ENCODE measurements at places on chromosomes 5 and 9. TPM values are rescaled to one million over a fixed set of nuclear protein-coding genes. Genes with fewer than 3 reads are reported as not detected.
A peak's percentile ranks its signal among the peaks of the same experiment; 100 is the strongest.

- no peak overlapping the region for H3K27ac ChIP-seq
- no peaks in the 10 kb centered on the region for H3K27me3 ChIP-seq
- H3K4me3 ChIP-seq = no peak overlapping the region
- no peaks in the 10 kb centered on the region for H3K4me1 ChIP-seq
- no peaks in the 10 kb centered on the region for H3K36me3 ChIP-seq
These were observed 247.6 kb upstream of the ACO1 start for GRCh38 chr9:32136700-32137339.

DNA sequence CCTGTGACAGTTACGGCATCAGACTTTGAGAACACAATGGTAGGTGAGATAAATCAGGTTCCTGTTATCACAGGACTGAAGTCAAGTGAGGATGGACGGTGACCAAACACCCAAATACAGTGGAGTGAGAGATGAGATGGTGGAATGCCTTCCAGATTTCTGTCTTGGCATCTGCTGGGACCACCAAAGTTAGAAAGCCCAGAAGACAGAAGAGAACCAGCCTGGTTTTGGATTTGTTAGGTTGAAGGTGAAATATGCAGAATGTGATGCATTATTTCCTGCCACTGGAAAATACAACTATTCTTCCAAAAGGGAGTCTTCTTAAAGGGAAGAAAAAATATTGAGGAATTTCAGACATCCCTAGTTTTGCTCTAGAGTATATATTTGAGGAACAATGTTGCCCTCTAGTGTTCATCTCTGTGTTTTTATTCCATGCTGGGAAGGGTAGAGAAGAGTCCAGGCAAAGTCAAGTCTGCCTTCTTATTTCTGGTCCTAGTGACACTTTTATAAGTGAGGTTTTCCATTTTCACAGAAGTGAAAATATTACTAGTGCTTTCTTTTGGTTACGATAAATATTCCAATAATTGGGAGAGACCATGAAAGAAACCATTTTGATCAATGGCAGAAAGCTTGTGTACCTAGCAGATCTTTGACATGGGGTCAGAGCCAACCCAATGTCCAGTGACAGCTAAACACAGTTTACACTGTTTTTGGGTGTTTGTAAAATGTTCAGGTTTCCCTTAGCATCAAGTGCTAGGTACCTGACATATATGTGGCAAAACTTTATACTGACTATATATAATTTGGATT lies 142.3 kb upstream of the ANKH start:
- no peaks in the 10 kb centered on the region for H3K36me3 ChIP-seq
- no peaks in the 10 kb centered on the region for H3K27me3 ChIP-seq
- DNase-seq = peak; percentile 62

GRCh38 chr5:87399720-87400119 lies 13.0 kb downstream of the CCNH start:
- DNase-seq = no peak
- H3K4me3 ChIP-seq = no peak overlapping the region
- no peak overlapping the region for H3K27ac ChIP-seq
- H3K36me3 ChIP-seq = peaks cover 90% of the 10 kb centered on the region
- H3K27me3 ChIP-seq = no peaks in the 10 kb centered on the region
- H3K4me1 ChIP-seq = no peaks in the 10 kb centered on the region

DNA sequence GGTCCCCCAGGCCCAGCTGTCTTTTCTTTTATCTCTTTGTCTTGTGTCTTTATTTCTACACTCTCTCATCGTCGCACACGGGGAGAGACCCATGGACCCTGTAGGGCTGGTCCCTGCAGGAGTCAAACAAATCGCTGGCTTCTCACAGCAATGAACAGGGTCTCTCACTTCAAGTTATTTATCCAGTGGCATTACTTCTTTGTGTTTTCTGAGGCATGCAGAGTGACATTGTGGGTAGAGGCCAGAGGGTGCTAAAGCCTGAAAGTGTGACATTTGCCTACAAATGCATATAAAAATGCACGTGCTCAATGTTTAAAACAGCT lies 127.6 kb downstream of the ST8SIA4 start:
- no peaks in the 10 kb centered on the region for H3K4me1 ChIP-seq
- no peaks in the 10 kb centered on the region for H3K36me3 ChIP-seq
- no peak overlapping the region for H3K4me3 ChIP-seq
- H3K27me3 ChIP-seq = no peaks in the 10 kb centered on the region

GRCh38 chr9:37943345-37944265 lies 39.7 kb upstream of the SLC25A51 start:
- H3K27ac ChIP-seq = peak overlapping the region; percentile 63
- no peaks in the 10 kb centered on the region for H3K27me3 ChIP-seq
- DNase-seq = peak; percentile 80
- no peaks in the 10 kb centered on the region for H3K36me3 ChIP-seq

DNA sequence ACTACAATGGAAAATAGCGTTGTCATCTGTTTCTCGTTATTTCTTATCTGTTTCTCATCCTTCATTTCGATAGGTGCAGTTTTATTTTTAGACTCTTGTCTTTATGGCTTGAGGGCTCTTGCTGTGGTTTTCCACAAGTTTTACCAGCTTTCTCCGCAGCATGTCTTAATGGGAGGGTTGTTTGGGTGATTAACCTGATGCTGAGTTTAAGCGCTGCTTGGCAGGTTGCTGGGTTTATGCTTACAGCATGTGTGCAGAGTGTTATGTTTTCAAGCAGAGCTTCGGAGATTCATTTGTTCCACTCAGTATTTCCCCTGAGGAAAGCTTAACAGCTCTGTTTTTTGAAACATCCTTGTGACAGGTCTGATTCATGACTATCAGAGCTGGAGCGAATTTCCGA lies 154.0 kb downstream of the SLC12A2 start:
- DNase-seq = no peak
- no peaks in the 10 kb centered on the region for H3K27me3 ChIP-seq
- no peaks in the 10 kb centered on the region for H3K4me1 ChIP-seq
- H3K27ac ChIP-seq = no peak overlapping the region
- H3K36me3 ChIP-seq = no peaks in the 10 kb centered on the region

- no peak overlapping the region for H3K27ac ChIP-seq
- H3K4me3 ChIP-seq = no peak overlapping the region
- no peak for DNase-seq
- no peaks in the 10 kb centered on the region for H3K27me3 ChIP-seq
- no peaks in the 10 kb centered on the region for H3K36me3 ChIP-seq
These were observed 1337.2 kb downstream of the PTPRD start for GRCh38 chr9:9275601-9276000.

DNA sequence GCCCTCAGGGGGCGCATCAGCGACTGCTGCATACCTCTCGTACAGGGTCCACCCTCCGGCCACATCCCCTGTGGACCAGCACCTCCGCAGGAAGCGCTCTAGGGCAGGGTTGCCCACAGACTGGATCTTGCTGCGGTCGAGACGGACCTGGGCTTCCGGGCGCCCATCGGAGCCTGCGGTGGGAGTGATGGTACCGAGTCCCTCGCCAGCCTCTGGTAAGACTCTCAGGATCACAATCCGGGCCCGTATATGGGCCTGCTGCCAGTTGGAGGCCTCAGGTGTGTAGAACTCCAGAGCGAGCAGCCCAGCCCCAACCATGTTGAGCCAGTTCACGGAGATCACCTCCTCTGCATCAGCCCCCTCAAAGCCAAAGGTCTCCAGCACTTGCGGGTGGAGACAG lies 323.0 kb downstream of the ANXA1 start:
- H3K4me1 ChIP-seq = no peaks in the 10 kb centered on the region
- DNase-seq = no peak

- H3K27me3 ChIP-seq = peaks cover 62% of the 10 kb centered on the region
- DNase-seq = peak; percentile 69
- H3K27ac ChIP-seq = peak overlapping the region; percentile 93
- H3K4me3 ChIP-seq = peak overlapping the region; percentile 60
- H3K4me1 ChIP-seq = peaks cover 12% of the 10 kb centered on the region
These were observed 1.1 kb downstream of the PPIC start for GRCh38 chr5:123035360-123035917.

- peak overlapping the region; percentile 78 for H3K27ac ChIP-seq
- H3K27me3 ChIP-seq = no peaks in the 10 kb centered on the region
- no peak overlapping the region for H3K4me3 ChIP-seq
- no peak for DNase-seq
- H3K36me3 ChIP-seq = no peaks in the 10 kb centered on the region
These were observed 10.3 kb upstream of the ABL1 start for GRCh38 chr9:130824643-130825350.

GRCh38 chr9:124741662-124742061 lies 29.4 kb downstream of the NR6A1 start:
- no peak overlapping the region for H3K4me3 ChIP-seq
- H3K27ac ChIP-seq = no peak overlapping the region

DNA sequence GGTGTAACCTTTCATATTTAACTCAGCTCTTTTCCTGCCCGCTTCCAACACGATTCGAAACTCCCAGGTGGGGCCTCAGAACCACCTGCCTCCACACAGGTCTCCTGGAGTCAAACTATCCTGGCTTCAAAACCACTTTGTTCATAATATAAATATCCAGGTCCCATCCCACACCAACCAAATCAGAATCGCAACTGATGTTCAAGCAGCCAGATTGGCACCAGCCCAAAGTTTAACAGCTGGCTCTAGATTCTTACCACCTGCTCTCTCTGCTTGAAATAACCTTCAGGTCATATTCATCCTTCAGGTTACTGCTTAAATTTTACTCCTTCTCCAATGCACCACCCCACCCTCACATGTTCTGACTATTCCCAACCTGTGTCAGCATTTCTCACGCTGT lies 231.4 kb upstream of the TRPM3 start:
- no peak overlapping the region for H3K27ac ChIP-seq

DNA sequence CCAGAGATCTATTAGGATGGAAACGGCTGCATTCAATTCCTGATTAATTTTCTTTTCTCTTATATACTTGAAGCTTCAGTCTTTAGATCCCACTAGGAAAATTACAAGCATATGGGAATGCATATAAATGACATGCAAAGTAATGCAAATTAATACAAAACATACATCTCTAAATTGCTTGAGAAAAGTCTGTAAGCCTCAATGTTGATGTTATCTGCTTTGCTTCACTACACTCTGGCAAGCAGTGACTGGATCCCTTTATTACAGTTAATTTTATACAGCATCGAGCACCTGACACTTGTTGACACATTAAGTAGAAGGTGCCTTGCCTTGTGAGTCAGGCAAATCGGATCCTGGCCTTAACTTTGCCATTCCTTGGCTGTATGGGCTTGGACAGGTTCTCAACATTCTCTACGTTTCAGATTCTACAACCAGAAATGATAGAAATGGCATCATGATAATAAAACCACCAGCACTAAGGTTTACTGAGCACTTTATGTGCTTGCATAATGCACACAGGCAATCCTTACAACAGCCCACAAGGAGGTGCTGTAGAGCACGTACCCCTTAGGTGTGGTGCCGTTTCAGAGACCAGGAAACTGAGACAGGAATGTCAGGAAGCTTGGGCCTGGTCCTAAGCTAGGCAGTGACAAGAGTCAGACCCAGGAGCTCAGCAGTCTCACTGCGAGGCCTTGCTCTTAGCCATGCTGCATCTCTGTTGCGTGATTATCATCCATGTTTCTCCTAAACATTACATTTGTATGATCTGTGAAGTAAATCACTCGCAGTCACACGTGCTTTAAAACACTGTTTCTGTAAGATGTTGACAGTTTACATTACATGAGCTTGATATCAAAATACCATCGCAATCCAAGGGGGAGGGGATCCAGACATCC lies 2.7 kb downstream of the GCNT4 start:
- H3K27me3 ChIP-seq = no peaks in the 10 kb centered on the region
- no peak overlapping the region for H3K27ac ChIP-seq
- H3K36me3 ChIP-seq = peaks cover 4% of the 10 kb centered on the region
- peaks cover 23% of the 10 kb centered on the region for H3K4me1 ChIP-seq
- no peak for DNase-seq
- no peak overlapping the region for H3K4me3 ChIP-seq

DNA sequence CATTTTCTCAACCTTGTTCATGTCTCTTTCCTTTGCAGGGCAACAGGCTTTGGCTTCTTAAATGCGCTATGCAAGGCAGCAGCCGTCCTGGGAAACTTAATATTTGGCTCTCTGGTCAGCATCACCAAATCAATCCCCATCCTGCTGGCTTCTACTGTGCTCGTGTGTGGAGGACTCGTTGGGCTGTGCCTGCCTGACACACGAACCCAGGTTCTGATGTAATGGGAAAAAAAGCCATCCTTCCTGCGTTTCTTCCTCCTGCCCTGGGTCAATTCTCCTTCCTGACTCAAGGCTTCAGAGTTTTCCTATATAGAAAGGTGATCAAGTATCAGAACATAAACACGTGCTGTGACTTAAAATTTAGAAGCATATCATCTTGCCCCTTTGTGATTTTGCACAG lies 77.8 kb upstream of the IQGAP2 start:
- peaks cover 7% of the 10 kb centered on the region for H3K4me1 ChIP-seq
- no peaks in the 10 kb centered on the region for H3K36me3 ChIP-seq
- no peak overlapping the region for H3K4me3 ChIP-seq
- no peak for DNase-seq
- H3K27me3 ChIP-seq = no peaks in the 10 kb centered on the region
- no peak overlapping the region for H3K27ac ChIP-seq

DNA sequence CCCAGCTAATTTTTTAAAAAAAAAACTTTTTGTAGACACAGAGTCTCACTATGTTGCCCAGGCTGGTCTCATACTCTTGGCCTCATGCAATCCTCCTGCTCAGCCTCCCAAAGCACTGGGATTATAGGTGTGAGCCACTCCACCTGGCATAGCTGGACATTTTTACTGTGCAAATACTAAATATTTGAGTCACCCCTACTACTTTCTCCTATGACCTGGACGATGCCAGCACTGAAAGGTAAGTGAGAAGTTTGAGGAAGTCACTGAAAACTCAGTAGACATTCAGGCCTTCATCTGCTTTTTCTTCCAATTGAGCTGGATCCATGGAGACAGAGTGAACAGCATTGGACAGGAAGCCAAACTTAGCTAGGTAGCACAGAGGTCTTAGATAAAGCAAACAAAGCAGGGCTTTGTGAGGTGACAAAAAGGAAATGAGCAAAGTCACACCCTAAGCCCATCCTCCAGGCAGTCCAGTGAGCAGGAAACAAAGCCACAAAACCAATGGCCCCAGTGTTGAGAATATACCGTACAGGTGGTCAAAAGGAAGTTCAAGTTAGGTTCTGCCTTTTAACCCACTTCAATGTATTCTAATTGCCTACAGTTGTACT lies 192.6 kb upstream of the RASA1 start:
- H3K36me3 ChIP-seq = no peaks in the 10 kb centered on the region
- DNase-seq = no peak
- no peak overlapping the region for H3K27ac ChIP-seq
- H3K4me3 ChIP-seq = no peak overlapping the region
- no peaks in the 10 kb centered on the region for H3K4me1 ChIP-seq
- H3K27me3 ChIP-seq = no peaks in the 10 kb centered on the region

GRCh38 chr5:180439911-180440769 lies 54.0 kb upstream of the CNOT6 start:
- H3K4me1 ChIP-seq = no peaks in the 10 kb centered on the region
- no peak for DNase-seq
- no peaks in the 10 kb centered on the region for H3K27me3 ChIP-seq
- H3K27ac ChIP-seq = no peak overlapping the region
- H3K4me3 ChIP-seq = no peak overlapping the region
- no peaks in the 10 kb centered on the region for H3K36me3 ChIP-seq

The SLC34A3 gene
- not detected for total RNA-seq

The PRR16 gene
- total RNA-seq = 8.7 TPM

The LCN15 gene
- total RNA-seq = not detected

The NME5 gene
- 5.9 TPM for total RNA-seq

The MAMDC2 gene
- 19.4 TPM for total RNA-seq

The EDIL3 gene
- total RNA-seq = 20.6 TPM

The TRIM23 gene
- 18.4 TPM for total RNA-seq

The SPINK5 gene
- 6.6 TPM for total RNA-seq

The RANBP3L gene
- total RNA-seq = 7.1 TPM

The KCTD16 gene
- total RNA-seq = 0.60 TPM

The FOXD4 gene
- 0.71 TPM for total RNA-seq

The ADRB2 gene
- total RNA-seq = 12.3 TPM

The OR13J1 gene
- total RNA-seq = not detected

The GABBR2 gene
- 0.41 TPM for total RNA-seq

The TMEM232 gene
- 2.4 TPM for total RNA-seq

The DAB2IP gene
- 50.3 TPM for total RNA-seq

The OR2K2 gene
- total RNA-seq = not detected

The CD72 gene
- total RNA-seq = 3.4 TPM

The CCDC107 gene
- total RNA-seq = 25.6 TPM

The EPB41L4B gene
- 11.6 TPM for total RNA-seq
